NCI-H1694 (cell line): ENCODE measurements at places on chromosomes 12 and 14.
A peak's percentile ranks its signal among the peaks of the same experiment; 100 is the strongest.

DNA sequence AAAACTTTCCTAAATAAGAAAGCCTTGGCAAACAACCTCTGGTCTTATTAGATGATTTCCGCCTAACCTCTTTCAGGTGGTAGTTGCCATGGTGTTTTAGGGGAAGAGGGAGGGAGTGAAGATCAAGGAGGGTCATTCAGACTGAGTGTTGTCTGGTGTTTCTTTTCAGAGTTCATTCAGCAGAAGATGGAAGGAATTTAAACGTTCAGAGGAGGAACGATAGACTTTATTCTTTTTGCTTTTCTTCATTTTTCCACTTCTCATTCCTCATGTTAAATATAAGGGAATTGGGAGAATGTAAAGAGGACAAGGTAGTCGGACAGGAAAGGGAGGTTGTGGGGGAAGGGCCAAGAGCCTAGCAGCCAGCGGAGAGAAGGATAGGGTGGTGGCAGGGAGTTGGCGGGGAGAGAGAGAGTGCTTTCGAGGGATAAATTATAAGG is 17.4 kb upstream of the SALL2 start:
- peak; percentile 23 for DNase-seq

DNA sequence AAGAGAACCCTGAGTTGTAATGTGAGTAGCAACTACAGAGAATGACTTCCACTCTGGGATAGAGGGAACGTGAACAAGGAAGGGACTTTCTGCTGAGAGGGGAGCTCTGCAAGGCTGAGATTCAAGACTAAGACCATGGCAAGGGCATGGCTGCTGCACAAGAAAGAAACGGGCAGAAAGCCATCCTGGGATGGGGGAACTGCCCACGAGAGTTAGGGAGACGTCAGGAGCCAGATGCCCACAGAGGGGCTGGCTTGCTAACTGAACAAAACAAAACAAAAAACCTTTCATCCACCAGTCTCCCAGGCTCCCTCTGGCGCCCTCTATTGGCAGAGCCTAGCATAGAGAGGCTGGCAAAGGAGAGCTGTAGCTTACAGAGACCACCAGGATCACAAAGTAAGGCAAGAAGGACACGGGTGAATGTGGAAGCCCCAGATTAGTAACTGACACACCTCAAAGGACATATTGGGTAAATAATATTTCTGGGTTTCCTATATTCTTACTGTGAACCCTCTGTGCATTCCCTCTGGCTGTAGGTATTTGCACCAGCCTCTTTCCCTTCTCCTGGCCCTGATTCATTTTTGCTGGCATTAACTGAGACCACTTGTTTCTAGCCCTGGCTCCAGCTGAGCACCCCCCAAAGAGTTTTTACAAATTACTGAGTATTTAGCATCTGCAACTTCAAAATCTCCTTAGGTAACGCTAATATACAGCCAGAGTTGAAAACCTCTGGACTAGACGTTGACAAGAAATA is 338.3 kb downstream of the EMP1 start:
- peak; percentile 93 for DNase-seq

DNA sequence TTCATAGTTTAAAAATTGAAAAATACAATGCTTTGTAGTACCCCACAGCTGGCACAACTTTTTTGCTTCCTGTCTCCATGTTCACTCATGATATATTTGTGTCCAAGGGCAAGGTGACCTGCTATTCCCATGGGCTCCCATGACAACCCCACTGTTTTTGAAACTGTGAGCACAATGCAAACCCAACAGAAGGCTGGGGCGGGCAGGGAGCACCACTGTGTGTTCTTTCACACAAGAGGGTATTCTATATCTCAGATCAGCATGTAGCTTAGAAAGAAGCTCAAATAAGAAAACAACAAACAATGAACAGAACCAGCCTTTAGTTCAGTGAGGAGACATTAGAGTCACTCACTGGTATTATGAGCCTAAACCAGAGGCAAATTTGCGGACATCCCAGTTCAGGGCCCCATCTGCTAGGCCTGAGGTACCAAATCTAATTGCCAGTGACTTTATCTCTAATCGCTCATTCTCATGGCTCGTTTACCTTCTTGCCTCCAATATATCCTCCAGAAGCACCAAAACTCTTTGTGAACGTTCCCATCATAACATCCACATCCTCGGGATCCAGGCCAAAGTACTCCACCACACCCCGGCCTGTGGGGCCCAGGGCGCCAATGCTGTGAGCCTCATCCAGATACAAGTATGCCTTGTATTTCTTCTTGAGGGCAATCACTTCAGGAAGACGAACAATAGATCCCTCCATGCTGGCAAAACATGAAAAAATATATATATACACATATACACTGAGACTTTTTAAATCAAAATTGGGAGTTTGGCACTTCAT is 56.4 kb upstream of the ISM2 start:
- DNase-seq: no peak

DNA sequence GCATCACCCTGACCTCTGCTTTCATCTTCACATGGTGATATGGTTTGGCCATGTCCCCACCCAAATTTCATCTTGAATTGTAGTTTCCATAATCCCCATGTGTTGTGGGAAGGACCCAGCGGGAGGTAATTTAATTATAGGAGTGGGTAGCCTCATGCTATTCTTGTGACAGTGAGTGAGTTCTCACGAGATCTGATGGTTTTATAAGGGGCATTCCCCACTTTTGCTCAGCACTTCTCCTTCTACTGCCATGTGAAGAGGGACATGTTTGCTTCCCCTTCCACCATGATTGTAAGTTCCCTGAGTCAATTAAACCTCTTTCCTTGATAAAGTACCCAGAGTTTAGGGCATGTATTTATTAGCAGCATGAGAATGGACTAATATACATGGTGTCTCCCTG is 38.2 kb downstream of the TMBIM6 start:
- DNase-seq: no peak

GRCh38 chr12:124774054-124774461 is 89.6 kb downstream of the SCARB1 start:
- DNase-seq: no peak

DNA sequence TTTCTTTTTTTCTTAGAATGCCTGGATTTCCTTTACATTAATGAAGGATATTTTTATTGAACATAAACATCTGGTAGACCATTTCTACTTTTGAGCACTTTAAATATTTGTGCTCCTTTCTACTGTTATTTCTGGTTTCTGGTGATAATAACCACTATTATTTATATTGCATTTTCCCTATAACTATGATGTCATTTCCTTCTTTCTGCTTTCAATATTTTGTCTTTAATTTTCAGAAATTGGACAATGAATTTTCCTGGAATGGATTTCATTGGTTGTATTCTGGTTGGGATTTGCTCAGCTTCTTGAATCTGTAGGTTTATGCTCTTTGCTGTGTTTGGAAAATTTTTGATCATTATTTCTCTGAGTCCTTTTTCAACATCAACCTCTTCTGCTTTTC is 5.2 kb upstream of the PRH1 start:
- no peak for DNase-seq

GRCh38 chr14:36198378-36198777 is 21.9 kb upstream of the PTCSC3 start:
- no peak for DNase-seq

- DNase-seq: peak; percentile 57
Measured at GRCh38 chr14:32254952-32255679, 52.0 kb upstream of the RNU6-8 start.

- no peak for DNase-seq
Measured at GRCh38 chr14:31902002-31902401, 175.1 kb upstream of the ARHGAP5 start.

DNA sequence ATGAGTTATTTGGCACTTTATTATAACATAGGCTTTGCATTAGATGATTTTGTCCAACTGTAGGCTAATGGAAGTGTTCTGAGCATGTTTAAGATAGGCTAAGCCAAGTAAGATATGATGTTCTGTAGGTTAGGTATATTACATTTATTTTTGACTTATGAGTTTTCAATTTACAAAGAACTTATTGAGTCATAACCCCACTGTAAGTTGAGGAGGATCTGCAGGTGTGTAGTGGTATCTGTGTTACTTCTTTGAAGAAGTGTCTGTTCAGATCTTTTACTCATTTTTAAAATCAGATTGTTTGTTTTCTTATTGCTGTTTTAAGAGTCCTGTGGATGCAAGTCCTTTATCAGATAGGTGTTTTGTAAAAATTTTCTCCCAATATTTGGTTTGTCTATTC is 329.2 kb downstream of the RAD51B start:
- no peak for DNase-seq

DNA sequence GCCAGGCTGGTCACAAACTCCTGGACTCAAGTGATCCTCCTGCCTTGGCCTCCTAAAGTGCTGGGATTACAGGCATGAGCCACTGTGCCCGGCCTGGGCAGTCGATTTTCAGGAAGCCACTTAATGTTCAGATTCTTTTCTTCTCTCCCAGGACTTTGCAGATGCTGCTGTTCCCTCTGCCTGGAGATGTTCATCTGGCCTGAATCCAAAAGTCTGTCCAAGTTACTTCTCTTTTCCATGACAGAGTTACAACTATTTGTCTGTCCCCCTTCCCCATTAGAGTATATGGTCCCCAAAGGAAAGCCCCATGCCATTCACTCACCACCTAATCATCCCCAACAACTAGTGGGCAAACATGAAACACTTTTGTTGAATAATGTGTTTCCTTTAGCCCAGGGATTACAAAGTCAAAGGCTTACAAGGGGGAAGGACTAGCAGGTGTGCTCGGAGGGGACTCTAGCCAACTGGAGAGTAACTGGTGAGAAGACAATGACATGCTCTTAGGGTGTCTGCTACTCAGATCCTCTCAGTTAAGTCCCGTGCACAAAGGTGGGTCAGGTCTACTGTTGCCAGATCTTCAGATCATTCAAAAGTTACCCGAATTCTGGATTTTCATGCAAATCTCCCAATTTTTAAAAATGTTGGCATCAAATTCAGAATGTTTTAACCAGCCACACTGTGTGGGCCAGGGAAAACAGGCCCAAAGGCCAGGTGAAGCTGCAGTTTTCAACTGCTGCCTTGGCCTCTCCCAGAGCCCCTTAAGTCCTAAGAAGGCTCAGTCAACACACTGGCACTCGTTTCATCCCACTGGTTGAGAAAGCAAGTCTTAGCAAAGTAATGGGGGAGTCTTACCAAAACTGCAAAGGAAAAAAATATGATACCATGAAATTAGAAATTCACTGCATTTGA is 29.6 kb downstream of the NUDT4 start:
- DNase-seq: no peak

DNA sequence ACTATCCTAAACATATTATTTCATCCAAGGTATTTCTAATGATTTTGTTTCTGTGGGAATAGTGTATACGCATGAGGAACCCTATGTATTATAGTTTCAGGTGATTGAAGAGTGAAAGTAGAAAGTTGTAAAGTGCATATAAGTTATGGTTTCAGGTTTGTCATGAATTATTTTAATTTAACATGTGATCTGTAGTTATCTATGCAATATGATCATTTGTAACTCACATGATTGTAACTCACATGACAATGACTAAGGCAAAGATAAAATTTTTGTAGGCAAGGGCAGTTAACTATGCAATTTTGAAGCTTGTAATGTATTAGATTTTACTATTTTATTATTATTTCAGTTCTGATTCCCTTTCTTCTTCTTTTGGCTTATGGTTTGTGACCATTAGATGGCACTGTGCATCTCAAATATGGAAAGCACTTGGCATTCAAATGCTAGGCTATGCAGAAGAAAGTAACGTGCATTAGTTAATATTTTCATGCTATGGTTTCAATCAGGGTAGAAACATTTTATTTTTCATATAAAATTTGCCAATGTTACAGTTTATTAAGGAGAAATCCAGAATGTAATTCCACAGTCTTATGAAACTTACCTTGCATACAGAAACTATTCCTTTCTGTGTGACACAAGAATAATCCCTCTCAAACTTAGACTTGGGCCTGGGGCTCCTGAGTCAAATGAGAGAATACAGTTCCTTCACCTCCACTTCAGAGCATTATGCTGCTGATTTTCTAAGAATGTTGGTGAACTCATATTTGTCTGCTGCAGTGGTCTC is 15.8 kb upstream of the TMEM30B start:
- DNase-seq: peak; percentile 44

DNA sequence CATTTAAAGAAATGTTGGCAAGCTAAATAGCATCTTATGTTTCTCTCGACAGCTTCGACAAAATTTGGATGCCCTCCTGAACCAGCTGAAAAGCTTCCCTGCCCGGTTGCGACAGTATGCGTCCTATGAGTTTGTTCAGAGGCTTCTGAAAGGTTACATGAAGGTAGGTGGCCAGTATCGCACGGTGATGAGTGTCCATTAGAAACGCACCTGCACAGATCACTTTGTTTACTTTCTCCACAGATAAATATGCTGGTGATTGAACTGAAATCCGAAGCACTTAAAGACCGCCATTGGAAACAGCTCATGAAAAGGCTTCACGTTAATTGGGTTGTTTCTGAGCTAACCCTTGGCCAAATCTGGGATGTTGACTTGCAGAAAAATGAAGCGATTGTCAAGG is 36.5 kb downstream of the DYNC1H1 start:
- no peak for DNase-seq

- DNase-seq: no peak
Measured at GRCh38 chr14:68899033-68899603, 80.0 kb downstream of the ACTN1 start.

- no peak for DNase-seq
Measured at GRCh38 chr12:68636268-68636667, 25.6 kb downstream of the RAP1B start.

- DNase-seq: no peak
Measured at GRCh38 chr12:106251631-106252455, 4.0 kb upstream of the CKAP4 start.

DNA sequence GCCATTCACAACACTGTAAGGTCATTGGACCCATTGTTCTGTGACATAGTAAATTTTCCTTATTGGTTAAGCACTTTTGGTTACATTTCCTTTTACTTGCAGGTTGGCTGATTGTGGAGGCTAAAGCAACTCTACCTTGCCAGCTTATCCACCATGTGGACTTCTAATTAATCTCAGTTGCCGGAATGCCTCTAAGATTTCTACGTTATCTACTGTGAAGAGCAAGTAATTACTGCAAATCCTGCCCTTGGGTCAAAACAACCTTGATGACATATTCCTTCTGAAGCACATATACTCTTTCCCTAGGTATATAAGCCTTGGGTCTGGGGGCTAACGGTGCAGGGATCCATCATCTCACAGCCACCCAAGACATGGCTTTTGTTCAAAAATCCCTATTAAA is 19.5 kb upstream of the MORN3 start:
- DNase-seq: no peak

DNA sequence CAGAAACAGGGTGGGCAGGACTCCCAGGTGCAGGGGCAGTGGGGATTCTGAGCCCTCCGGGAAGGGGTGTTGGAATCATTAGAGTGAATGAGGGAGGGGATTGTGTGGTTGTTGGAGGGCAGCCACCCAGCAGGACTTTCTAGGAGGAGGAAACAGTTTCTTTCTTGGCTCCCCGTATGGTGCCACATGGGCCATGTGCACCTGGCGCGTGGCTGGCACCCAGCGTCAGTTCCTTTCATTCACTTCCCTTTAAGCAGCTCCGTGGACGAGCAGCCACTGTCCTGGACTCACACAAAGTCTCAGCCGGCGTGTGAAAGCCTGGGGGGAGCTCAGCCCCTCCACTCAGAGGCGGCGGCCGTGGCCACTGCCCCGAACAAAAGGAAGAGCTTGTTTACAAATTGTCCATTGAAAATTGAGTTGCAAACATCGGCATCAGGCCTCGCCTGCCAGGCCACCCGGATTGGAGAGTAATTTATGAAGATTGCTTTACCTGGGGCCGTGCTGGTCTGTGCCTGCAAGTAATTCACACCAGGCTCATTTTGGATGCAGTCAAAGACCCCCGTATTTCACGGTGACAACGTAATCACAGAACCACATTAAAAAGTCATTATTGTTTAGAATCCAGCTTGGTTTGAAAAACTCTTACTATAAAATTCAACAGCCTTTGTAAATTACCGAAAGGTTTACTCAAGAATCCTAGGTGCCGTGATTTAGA is 101.7 kb upstream of the C14orf180 start:
- DNase-seq: no peak
